ENCODE measurements at places on chromosomes 16 and 17.

DNA sequence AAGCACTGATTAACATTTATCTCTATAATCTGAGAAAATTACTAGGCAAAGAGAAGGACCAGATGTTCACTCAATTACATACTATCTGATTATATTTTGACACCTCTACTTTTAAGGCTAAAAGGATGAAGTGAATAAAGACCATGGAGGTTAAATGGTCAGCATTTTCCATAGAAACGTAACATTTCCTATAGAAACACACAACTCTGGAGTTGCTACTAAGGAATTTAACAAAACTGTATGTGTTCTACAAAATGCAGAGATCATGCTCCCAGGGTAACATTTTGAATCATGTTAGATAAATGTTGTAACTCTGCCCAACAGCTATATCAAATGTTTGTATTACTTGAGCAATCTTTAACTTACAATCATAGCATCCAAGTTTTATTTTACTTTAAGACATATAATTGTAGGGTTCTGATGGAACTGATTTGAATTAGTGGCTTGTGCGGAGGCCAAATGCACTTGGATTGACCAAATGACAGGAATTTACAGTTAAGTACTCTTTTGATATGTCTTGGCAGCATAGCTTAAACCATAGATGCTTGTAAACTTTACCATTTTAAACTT is 97.7 kb downstream of the RPGRIP1L start:
- DNase-seq = no peak

DNA sequence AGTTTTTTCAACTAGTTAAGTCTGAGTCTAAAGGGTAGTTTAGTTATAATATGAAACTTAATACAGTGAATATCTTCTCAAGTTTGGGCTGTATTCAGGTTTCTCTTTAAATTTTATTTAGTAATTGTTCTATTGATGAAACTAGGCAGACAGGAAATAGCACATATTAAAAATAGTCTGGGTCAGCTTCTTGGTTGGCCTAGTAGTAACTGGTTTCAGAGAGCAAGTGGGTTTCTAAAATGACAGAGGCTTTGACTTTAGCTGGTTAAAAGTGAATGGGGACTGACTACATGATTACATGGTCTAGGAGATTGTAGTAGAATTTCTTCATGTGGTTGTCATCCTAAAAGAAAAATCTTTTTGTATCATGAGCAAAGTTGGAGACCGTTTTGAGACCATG is 46.8 kb downstream of the OMG start:
- no peak for DNase-seq

GRCh38 chr17:55023626-55024025 is 55.1 kb downstream of the STXBP4 start:
- no peak for DNase-seq

DNA sequence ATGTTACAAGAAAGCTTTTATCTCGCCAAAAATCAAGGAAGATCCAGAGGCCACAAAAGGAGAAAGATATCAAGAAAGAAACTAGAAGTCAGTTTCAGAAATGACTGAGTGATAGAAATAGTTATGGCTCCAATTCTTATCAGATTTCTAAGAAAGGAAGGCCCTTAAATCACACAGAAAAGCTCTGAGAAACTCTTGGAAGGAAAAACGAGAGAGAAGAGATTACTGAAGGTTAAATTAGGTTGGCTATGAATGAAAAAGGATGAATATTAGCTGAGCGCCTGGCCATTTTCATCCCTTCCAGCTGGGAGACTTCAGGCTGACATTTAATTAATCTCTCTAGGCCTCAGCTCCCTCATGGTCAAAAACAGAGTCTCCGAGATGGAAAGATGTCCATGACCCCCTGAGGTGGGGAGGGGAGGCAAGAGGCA is 72.3 kb downstream of the CYTH1 start:
- DNase-seq = no peak

- DNase-seq = no peak
These were observed 2.6 kb upstream of the CHAD start for GRCh38 chr17:50471009-50471905.

DNA sequence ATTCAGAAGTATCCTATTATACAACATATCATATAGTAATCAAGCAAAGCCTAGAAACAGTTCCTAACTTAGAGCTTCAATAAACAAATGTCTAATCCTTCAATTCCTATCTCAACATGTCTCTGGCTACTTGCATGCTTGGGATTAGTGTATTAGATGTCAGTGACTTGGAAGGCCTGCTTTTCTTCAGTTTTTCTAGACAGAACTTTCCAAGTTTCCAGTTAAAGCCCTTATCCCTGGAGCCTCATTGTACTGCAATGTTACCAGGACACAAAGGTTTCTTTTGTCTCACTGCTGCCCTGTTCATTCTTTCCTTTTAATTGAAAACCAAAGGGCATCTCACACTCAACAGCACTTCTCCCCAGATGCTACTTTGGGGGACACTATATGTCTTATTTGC is 16.5 kb downstream of the PSME3IP1 start:
- no peak for DNase-seq

- no peak for DNase-seq
These were observed 45.0 kb downstream of the NSRP1 start for GRCh38 chr17:30161601-30162000.

Data from NCI-H1930 (cell line).